ENCODE measurements at places on chromosomes 4 and X.

GRCh38 chr4:57501720-57502119, 391.5 kb upstream of the IGFBP7 start:
- DNase-seq, result no peak

DNA sequence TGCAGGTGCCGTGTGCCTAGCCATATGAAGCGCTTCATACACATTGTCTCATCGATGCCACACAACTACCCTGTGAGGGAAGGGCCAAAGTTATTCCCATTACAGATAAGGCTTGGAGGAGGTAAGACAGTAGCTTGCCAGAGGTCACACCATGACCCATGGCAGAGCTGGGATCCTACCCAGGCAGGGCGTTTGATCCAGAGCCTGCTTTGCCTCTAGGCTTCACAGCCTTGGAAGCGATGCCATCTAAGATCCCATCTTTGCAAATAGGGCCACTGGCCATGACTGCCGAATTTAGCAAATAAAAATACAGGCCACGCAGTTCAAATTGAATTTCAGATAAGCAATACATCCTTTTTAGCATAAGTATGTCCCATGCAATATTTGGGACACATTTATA, 358.2 kb downstream of the BCOR start:
- no peak for DNase-seq

GRCh38 chr4:78569306-78569821, 17.8 kb downstream of the ANXA3 start:
- DNase-seq, result no peak

- no peak for DNase-seq
Observed at GRCh38 chrX:17824980-17825379, 36.1 kb downstream of the RAI2 start.

DNA sequence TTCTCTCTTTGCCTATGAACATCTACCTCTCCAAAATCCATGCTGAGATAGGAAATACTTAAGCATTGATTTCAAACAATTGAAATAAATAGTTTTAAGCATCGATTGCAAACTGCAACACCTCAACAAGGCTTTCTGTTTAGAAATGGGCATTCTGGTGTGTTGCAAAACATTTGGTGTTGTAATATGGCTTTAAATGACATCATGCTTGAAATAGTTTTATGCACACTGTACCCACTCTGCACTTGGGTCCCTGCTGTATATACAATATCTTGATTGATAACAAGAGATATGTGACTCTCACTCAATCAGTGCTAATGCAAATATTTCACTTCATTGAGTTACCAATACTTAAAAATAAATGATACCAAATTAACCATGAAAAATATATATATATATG, 964.9 kb upstream of the GRIA3 start:
- no peak for DNase-seq

DNA sequence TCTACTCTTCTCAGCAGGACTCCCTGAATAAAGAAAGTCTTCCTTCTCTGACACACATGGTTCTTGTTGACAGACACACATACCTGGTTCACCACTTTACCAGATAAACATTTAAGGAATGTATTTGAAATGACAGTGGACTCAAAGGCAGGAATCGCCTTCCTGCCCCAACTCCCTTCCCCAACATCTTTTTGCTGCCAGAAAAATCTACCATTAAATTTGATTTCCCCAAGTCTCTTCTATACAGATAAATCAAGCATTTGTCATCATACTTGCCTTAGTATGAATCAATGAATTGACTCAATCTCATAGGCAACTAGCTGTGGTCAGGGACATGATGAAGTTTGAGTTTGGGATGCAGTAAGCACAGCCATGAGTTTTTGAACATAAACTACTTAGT, 23.3 kb upstream of the ANXA5 start:
- DNase-seq, result no peak
